ENCODE measurements at places on chromosomes 4 and X. TPM values are rescaled to one million over a fixed set of nuclear protein-coding genes. Genes with fewer than 3 reads are reported as not detected.

MTMR8 gene
- 3.0 TPM for polyA plus RNA-seq

DNA sequence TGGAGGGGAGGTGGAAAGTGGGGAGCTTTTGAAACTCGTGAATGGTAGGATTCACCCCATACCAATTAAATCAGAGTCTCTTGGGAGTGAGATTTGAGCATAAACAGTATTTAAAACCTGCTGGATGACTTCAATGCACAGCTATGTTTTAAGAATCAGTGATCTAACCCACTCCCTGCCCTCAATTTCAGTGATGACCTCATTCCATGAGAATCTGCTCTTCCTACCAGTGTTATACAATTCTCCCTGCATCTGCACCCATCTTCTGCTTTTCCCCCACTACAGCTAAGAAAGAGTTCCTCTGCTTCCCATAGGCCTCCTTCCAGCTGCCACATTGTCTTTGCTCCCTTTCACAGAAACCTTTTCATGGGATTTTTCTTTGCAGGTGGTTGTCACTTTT lies 18.3 kb upstream of the H2AZ1 start:
- DNase-seq, result no peak

- no peak for DNase-seq
Observed at GRCh38 chrX:154462396-154462795, 4.3 kb downstream of the PLXNA3 start.

DNA sequence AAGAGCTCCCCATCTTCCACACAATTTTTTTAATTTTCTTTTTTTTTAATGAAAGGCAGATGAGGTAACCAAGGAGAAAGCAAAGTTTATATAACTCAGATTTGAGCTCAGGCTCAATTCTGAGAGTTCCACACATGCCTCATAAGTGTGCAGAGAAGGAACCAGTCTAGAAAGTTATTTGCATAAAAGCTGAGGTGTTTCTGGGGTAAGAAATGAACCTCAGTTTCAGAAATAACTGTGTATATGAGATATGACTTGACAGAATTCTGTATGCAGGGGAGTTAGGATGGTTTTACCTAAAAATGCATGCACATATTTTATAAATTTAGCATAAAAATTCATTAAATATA lies 51.3 kb downstream of the DTHD1 start:
- DNase-seq, result no peak

DNA sequence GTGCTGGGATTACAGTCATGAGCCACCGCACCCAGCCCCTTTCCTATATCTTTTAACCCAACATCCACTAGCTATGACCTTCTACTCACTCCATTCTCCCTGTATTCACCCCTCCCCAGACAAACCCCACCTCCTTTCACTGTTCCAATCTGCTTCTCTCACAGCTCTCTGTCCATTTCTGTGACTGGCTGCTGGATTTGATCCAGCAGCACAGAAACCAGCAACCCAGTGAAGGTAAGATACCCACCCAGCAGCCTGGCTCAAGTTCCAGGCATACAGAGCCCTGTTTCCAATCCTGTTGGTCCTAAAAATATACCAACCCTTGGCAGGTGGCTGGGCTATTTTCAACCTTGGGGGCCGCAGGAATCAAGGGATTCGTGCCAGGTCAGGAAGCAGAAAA lies 56.9 kb upstream of the SMIM10 start:
- no peak for DNase-seq

DNA sequence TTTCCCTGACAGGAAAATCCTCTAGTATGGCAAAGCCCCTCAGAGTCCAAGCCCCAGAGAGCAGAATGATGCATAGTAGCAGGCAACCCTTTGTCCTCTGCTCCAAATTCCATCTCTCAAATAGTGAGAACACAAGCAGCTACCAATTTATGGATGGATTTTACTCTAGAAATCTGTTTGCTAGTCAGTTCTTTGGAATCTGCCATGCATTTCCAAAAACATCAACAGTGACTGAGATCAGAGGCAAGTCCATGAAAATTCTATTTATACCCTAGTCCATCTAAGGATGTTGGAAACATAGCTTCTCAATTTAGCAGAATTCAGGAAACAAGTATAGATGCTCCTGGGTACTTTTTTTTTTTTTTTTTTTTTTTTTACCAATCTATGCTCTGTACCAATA lies 10.0 kb upstream of the CC2D2A start:
- DNase-seq, result no peak

Data from aorta (tissue), 5 donors.